ENCODE measurements at places on chromosomes 1 and 21.

GRCh38 chr1:113101588-113101987 lies 28.6 kb downstream of the LRIG2 start:
- no peak overlapping the region for H3K27ac ChIP-seq
- H3K27me3 ChIP-seq, result no peaks in the 10 kb centered on the region
- H3K4me1 ChIP-seq, result no peaks in the 10 kb centered on the region
- DNase-seq, result no peak
- H3K4me3 ChIP-seq, result no peak overlapping the region

DNA sequence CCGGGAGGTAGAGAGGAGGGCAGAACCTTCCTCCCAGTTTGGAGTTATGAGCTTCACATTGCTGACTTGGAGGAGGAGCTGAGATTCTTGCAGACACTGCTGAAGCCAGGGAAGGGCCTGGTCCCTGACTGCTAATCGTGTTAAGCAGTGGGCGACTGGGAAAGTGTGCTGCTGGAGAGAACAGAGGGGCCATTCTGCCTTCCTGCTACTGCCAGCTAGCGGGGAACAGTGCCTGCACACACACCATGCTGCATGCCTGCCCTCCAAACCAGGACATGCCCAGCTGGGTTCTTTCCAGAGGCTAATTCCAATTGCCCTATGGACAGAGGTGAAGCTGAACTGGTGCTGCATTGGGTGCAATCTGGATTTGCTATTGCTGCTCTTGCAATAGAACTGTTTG lies 281.4 kb downstream of the AJAP1 start:
- H3K27ac ChIP-seq, result no peak overlapping the region
- no peak overlapping the region for H3K4me3 ChIP-seq
- no peaks in the 10 kb centered on the region for H3K36me3 ChIP-seq
- H3K27me3 ChIP-seq, result no peaks in the 10 kb centered on the region

GRCh38 chr1:234582681-234583301 lies 27.2 kb downstream of the IRF2BP2 start:
- H3K36me3 ChIP-seq, result no peaks in the 10 kb centered on the region
- H3K4me3 ChIP-seq, result no peak overlapping the region
- no peaks in the 10 kb centered on the region for H3K27me3 ChIP-seq
- no peak for DNase-seq
- H3K4me1 ChIP-seq, result no peaks in the 10 kb centered on the region

DNA sequence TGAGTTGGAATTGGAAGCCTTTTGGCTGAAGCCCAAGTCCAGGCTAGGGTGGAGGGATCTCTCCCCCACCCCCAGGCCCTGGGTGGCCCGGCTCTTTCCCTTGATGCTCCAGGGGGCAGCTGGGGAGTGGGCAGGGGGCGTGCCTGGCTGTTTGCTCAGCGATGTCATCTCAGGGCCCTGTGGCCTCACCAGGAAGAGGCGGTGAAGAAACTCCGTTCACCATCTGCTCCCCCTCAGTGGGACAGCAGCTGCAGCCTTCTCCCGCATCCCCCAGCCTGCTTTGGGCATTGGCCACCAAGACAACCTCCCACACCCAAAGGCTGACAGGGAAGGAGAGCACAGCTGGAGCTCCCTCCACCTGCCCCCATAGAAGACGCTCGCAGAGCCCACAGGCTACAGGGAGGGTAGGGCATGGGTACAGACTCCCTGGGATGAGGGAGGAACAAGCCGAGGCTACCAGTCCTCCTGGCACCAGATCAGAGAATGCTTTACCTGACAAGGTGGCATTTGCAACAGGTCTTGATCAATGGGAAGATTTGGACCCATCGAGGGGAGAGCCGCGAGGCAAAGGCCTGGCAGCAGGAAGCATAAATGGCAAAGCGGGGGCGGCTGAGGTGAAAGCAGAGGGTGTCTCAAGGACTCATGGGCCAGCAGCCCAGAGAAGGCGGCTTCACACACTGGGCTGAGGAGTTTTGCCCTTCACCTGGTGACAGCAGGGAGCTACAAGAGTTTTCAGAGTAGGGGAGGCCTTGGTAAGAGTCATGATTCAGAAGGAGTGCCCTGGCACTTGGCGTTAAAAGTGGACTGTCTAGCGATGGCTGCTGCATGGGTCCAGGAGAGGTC lies 6.5 kb upstream of the GUCA2A start:
- DNase-seq, result no peak
- H3K27ac ChIP-seq, result no peak overlapping the region
- no peak overlapping the region for H3K4me3 ChIP-seq
- H3K4me1 ChIP-seq, result peaks cover 5% of the 10 kb centered on the region

DNA sequence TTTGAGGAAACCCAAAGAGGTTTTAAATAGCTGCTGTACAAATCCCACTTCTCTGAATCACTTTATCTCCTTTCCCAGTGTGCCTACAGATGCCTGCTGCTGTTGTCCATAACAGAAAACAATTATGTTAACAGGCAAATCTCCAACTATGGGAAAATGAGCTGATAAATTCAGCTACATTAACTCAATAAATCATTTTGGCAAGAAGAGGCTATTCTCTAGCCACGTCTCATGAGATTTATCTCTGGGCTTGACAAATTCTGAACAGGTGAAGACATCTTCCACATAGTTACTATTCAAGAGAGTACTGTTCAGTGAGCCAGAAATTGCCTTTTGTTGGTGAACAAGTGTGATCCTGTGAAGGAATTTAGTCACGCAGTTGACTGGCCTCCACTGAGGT lies 327.1 kb upstream of the FMN2 start:
- no peaks in the 10 kb centered on the region for H3K4me1 ChIP-seq
- no peak overlapping the region for H3K4me3 ChIP-seq
- H3K27me3 ChIP-seq, result no peaks in the 10 kb centered on the region

GRCh38 chr1:4140821-4141220 lies 240.7 kb upstream of the C1orf174 start:
- H3K4me1 ChIP-seq, result no peaks in the 10 kb centered on the region
- H3K4me3 ChIP-seq, result no peak overlapping the region
- no peak for DNase-seq
- no peaks in the 10 kb centered on the region for H3K36me3 ChIP-seq
- no peak overlapping the region for H3K27ac ChIP-seq
- H3K27me3 ChIP-seq, result peaks cover 23% of the 10 kb centered on the region

DNA sequence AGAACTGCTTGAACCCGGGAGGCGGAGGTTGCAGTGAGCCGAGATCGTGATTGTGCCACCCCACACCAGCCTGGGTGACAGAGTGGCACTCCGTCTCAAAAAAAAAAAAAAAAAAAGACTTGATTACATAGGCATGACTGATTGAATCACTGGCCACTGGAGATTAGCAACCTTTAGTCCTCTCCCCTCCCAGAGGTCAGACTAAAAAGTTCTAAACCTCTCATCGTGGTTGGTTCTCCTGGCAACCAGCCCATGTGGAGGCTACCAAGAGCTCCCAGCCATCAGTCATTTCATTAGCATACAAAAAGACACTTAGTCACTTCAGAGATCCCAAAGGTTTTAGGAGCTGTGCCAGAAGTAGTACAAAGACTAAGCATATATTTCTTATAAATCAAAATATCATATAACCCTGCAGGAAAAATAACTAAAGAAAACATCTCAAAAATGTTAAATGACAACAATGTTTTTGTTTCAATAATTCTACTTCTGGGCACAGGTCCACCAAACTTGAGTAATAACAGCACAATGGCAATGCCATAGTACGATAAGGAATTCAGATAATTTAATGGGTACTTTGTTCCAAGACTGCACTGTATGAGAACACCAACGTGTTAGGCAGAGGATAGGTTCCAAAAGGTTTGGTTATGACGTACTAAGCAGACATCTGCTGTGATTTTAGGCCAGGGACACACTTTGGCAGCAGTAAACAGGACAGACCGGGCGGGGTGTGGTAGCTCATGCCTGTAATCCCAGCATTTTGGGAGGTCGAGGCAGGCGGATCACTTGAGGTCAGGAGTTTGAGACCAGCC lies 18.1 kb downstream of the USP48 start:
- H3K4me3 ChIP-seq, result no peak overlapping the region
- H3K27me3 ChIP-seq, result no peaks in the 10 kb centered on the region
- no peak overlapping the region for H3K27ac ChIP-seq
- H3K36me3 ChIP-seq, result no peaks in the 10 kb centered on the region
- peaks cover 33% of the 10 kb centered on the region for H3K4me1 ChIP-seq
- no peak for DNase-seq
